ENCODE measurements at places on chromosomes 13 and 19.

DNA sequence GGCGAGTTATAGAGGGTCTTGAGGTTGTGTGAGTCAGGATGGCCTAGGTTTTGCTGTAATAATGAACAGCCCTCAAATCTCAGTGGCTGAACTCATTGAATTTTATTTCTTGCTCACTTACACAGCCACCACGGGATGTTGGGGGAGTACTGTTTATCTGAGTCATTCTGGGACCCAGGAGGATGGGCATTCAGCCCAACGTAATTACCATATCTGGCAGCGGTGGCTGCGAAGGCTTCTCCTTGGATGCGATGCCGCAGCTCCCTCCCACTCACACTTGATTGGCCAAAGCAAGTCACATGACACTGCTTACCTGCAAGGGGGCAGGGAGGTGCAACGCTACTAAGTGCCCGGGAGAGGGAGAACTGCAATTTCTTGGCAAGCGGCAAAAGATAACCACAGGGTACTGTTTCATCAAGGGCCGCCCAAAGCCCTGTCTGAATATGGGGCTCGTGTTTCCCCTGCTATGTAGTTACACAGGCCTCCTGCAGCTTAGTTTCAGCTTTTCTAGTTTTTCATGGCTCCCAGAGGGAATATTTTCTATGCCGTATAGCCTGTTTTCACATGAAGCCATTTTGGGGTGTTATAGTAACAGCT, 19.9 kb downstream of the ZSWIM9 start:
- DNase-seq: peak; percentile 37

DNA sequence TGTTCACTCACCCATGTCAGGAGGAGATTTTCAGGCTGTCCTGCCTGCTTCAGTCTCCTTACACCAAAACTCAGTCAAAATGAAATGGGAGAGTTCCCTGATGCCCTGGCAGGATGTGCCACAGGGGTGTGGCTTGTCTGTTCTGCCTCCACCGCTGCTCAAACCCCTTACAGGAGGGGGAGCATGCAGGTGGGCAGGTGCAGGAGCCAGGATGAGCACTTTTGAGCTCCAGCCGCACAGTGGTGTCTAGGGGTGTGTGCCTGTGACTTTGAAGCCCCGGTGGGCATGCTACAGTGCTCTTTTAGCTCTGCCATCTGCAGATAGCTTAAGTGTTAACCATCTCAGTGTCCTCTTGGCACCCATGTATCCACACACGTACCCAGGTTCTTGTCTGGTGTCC, 71.9 kb upstream of the IPO5 start:
- DNase-seq: no peak

DNA sequence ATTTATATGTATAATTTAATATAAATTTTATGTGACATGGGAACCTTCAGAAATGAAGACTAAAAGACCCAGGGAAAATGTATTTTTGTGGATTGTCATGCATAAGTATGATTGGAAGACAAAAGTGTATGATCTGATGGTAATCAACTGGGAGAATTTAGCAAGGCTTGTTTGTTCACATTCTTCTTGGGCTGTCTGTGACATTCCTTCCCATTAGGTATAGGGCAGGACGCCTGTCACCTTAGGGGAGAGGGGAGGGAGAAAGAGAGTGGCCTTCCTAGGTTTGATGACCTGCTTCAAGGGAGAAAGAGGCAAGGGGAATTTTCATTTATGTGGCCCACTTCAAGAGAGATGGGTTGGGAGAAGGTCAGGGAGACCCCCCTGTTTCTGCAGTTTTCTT, 22.4 kb downstream of the PIBF1 start:
- DNase-seq: no peak

GRCh38 chr13:110457361-110457760, 104.2 kb downstream of the RAB20 start:
- no peak for DNase-seq

All from stimulated activated CD4-positive, alpha-beta T cell treated with anti-CD3 and anti-CD28 coated beads, Interleukin-1b, Interleukin-23, amount 100 ng/mL, for 1 hour (primary cell).